ENCODE measurements at places on chromosomes 2 and 18.
A peak's percentile ranks its signal among the peaks of the same experiment; 100 is the strongest.

DNA sequence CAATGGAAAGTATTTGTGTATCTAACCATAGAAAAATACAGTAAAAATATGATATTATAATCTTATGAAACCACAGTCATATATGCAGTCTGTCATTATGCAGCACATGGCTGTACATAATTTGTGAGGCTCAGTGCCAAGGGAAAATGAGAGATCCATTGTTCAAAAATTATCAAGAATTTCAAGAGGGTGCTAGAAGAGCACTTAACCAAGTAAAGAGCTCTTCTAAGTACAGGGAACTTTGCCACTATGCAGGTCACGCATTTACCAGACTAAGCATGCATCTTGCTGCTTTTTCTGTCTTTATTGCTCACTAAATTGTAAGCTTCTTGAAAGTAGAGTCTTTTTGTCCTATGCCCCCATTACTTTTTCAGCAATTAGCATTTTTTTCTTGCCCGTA, 438.0 kb downstream of the LRP1B start:
- H3K4me1 ChIP-seq: no peaks in the 10 kb centered on the region
- no peaks in the 10 kb centered on the region for H3K36me3 ChIP-seq

DNA sequence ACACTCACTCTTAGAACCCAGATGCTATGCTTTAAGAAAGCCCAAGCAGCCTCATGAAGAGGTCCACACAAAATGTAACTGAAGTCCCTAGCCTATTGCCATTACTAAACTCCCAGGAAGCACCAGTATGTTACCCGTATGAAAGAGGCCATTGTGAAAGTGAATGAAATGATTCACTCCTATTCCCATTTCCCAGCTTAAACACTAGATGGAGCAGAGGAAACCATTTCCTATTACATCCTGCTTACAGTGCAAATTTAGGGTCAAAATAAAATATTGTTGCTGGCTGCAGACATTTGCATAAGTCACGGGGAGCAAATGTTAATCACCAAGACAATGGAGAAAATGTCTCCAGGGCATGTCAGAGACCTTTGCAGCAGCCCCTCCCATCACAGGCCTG, 989.7 kb upstream of the CRIM1 start:
- no peaks in the 10 kb centered on the region for H3K36me3 ChIP-seq
- H3K27me3 ChIP-seq: no peaks in the 10 kb centered on the region
- H3K4me3 ChIP-seq: no peak overlapping the region
- no peak overlapping the region for H3K27ac ChIP-seq
- no peaks in the 10 kb centered on the region for H3K4me1 ChIP-seq

GRCh38 chr2:73291093-73291460, 2.3 kb downstream of the EGR4 start:
- H3K36me3 ChIP-seq: no peaks in the 10 kb centered on the region
- H3K27me3 ChIP-seq: peaks cover 12% of the 10 kb centered on the region

- no peak for DNase-seq
- H3K4me3 ChIP-seq: no peak overlapping the region
- no peaks in the 10 kb centered on the region for H3K4me1 ChIP-seq
- H3K36me3 ChIP-seq: no peaks in the 10 kb centered on the region
Observed at GRCh38 chr2:48205137-48205798, 299.0 kb upstream of the FBXO11 start.

DNA sequence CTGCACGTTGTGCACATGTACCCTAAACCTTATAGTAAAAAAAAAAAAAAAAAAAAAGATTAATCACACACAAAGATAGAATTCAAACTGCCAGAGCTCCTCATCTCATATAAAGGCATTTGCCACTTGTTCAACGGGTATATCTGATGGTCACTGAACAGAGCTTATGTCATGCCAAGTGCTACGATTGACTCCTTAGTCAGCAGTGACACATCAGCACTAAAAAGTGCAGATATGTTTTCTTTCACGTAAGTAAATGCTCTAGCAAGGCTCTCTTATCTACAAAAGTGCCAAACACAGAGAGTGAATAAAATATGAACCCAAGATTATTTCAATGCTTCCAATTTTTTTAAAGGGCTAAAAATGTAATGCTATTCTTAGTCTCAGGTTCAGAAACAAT, 1.1 kb downstream of the LMAN1 start:
- no peak for DNase-seq
- H3K27ac ChIP-seq: peak overlapping the region; percentile 93
- no peaks in the 10 kb centered on the region for H3K27me3 ChIP-seq
- H3K4me3 ChIP-seq: peak overlapping the region; percentile 96
- H3K36me3 ChIP-seq: no peaks in the 10 kb centered on the region

Measured in breast epithelium (tissue), 4 donors.